SK-N-SH treated with all-trans-retinoic acid at 6 μM for 48 hours (cell line): ENCODE measurements at places on chromosomes 5 and 9.

DNA sequence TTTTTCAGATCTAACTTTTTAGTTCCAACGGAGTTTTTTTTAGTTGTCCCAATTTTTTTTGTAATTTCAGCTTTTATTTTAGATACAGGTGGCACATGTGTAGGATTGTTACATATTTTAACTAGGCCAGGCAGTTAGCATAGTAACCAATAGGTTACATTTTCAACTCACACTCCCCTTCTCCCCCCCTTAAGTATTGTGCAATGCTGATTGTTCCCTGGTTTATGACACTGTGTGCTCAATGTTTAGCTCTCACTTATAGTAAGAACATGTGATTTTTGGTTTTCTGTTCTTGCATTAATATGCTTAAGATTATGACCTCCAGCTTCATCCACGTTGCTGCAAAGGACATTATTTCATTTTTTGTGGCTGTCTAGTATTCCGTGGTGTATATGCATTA, 503.2 kb downstream of the CDH9 start:
- no peak for ATAC-seq

- ATAC-seq, result no peak
These were observed 228.8 kb upstream of the PIK3R1 start for GRCh38 chr5:67986761-67987160.

DNA sequence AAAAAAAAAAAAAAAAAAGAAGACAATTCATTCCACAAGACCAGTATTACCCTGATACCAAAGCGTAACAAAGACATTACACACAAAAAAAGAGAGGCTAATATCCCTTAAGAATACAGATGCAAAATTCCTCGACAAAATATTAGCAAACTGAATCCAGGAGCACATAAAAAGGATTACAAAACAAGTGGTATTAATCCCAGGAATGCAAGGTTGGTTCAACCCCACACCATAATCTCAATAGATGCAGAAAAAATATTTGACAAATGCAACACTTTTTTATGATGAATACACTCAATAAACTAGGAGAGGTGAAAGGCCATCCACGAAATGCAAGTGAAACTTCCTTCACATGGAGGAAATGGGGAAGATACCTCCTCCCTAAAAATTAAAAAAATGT, 80.1 kb upstream of the TLR4 start:
- no peak for ATAC-seq

GRCh38 chr5:168939156-168939800, 360.1 kb upstream of the PANK3 start:
- no peak for ATAC-seq

- no peak for ATAC-seq
These were observed 3.3 kb downstream of the MUSK start for GRCh38 chr9:110671849-110672248.

- ATAC-seq, result no peak
These were observed 17.0 kb upstream of the MVB12B start for GRCh38 chr9:126309427-126310189.

DNA sequence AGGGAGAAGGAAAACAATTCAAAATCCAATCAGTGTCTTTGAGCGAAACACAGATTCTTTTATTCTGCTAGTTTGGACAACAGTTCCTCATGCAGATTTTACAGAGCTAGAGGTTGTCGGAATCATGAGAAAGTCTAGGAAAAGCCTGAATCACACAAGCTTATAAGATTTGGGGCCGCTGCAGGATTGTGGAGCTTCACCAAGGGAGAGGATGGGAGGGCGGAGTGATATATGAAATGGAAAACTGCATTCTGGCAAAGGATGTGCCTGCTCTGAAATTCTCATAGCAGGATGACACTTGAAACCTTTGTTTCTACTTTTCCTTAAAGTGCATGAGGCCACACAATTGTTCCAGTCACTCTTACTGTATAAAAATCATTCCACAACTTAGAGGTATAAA, 134.3 kb downstream of the OR2K2 start:
- ATAC-seq, result no peak

DNA sequence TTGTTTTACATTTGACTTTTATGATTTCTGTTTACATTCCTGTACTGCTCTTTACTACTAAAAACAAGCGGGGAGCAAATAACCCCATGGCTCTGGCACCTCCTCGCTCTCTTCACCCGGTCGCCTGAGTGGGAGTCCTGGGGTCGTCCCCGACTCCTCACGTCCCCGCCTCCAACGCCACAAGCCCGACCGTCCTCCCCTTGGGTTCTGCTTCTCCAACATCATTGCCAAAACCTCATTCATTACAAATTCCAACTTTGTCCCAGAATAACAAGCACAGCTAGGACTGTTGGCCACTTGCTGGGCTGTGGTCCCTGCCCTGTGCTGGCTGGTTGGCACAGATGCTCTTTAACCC, 35.1 kb downstream of the MRPL36 start:
- ATAC-seq, result no peak

DNA sequence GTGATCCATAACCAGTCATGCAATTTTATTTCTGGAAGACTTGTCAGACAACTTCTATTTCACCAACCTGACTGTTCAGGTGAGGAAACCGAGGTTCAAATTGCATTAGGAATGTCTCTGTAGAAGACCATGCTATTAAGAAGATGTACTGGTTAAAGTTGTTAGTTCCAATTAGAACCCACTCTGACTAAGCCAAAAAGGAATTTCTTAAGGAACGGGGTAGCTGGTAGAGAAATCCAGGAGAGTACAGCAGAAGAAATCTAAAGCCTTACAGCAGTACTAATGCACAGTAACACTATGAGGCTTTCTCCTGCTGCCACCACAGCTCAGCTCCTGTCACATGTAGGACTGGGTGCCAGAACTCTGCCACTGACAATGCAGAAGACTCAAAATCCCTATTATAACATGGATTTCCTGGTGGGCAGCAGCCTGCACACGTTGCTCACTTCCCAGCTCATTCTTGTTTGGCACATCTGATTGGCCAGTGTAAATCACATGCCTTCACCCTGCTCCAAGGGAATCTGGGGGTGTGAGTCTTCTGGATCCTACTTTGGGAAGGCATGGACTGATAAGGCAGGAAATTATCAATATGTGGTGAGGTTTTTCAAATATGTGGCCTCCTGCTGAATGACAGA, 37.1 kb downstream of the CAST start:
- no peak for ATAC-seq

DNA sequence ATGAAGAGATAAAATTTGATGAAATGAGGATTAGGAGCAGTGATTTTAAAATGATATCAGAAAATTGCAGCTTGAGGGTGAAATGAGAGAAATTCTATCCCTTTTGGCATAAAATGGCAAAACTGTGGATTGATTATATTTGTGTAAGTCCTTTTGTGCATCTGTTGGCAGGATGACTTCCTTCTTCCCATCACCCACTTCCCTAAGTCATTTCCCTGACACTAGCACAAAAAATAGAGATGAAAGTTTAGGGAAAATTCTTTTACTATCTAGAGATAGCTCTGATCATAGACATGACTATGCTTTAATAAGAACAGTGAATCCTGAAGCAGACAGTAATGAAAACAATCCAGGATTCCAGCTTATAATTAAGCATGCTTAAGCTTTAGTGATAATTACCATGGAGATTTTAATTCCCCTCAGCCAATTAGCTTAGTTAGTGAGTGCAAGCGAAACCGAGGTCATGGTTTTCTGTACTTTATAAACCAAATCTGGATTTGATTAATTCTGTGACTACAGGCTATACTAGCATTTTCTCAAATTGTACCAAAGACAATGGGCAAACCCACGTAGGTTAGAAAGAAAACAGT, 163.6 kb upstream of the TARS1 start:
- no peak for ATAC-seq

GRCh38 chr5:45334939-45335338, 361.2 kb downstream of the HCN1 start:
- no peak for ATAC-seq

DNA sequence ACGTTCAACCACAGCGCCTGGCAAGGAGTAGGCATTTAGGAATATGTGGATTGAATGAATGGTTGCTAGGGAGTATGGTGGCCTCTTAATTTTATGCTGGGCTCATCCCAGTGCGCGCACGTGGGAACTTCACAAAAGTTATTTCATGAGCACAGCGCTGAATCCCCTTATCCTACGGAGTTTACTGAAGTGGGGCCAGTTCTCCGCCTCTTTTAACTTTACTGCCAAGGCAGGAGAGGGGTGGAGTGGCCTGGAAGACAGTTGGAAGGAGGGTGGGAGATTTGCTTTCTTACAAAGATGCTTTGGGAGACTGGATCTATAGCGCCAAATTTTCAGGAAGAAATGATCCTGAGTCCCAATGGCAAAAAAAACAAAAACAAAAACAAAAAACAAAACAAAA, 326.5 kb downstream of the SH3GL2 start:
- ATAC-seq, result no peak

GRCh38 chr9:76580820-76581219, 121.8 kb downstream of the GCNT1 start:
- peak; percentile 52; the same call in 2 of the 3 replicates for ATAC-seq

DNA sequence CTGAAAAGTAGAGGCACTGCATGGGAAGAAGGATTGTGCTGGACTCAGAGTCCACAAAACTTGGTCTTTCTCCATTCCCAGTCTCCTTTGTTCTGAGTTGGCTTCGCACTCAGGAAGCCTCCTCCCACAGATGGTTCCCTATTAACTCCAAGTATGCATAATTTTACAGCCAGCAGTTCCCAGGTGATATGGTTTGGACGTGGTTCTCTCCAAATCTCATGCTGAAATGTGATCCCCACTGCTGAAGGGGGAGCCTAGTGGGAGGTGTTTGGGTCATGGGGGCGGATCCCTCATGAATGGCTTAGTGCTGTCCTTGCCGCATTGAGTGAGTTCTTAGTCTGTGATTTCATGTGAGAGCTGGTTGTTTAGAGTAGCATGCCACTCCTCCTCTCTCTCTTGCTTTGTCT, 86.6 kb downstream of the FEM1C start:
- no peak for ATAC-seq

DNA sequence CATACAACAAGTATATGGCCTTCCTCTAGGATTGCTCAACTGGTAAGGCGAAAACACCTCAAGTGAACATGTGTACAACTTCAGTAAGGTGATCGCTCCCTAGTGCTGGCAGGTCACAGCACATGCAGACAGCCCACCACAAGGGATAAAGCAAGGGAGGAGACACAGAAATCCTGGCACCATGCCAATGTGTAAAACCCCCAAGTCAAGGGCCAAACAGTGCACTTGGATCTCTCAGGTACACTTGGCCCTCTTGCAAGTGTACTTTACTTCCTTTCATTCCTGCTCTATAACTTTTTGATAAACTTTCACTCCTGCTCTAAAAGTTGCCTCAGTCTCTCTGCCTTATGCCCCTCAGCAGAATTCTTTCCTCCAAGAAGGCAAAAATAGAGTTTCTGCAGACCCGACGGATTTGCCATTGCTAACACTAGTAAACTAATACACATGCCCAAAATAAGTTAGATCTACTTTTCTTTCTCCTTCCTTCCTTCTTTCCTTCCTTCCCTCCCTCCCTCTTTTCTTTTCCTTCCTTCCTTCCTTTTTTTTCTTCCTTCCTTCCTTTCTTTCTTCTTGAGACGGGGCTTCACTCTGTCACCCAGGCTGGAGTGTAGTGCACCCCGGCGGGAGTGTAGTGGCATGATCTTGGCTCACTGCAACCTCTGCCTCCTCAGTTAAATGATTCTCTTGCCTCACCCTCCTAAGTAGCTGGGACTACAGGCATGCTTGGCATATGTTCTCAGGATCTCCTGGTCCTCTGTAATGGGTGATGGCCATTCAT, 6.8 kb upstream of the LNPEP start:
- no peak for ATAC-seq

DNA sequence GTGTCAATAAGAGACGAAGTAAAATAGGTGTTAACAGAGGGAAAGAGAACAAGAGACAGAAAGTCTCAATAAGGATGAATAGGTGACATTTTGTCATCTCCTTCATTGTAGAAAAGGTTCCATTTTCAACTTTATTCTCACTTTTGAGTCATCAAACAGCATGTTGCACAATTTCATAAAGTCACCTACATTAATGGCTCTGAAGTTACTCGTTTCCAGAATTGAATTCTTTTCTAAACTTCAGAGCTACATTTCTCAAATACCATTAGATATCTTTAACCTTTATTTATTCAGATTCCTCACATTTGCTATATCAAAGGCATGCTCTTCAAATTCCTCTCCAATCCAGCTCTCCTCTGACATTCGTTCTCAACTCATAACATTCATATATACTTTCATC, 13.1 kb downstream of the ADAMTS6 start:
- no peak for ATAC-seq

DNA sequence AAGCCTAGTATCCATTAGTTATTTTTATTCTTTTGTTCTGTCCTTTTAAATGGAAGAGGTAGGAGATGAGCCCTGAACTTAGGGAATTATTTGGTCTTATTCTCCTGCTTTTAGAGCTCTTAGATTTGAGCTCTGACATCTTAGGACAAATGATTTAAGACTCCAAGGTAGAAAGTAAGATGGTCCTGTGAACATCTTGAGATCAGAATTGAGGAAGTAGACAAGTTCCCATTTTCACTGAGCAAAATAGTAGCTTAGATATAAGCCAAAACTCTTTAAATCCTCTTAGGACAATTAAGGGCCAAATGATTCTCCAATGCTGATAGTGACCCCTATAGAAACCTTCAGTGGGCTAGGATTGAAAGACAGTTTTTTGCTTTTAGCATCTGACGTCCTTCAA, 53.0 kb upstream of the RUSC2 start:
- no peak for ATAC-seq

- ATAC-seq, result no peak
These were observed 377.0 kb upstream of the ACTBL2 start for GRCh38 chr5:57859626-57860025.

DNA sequence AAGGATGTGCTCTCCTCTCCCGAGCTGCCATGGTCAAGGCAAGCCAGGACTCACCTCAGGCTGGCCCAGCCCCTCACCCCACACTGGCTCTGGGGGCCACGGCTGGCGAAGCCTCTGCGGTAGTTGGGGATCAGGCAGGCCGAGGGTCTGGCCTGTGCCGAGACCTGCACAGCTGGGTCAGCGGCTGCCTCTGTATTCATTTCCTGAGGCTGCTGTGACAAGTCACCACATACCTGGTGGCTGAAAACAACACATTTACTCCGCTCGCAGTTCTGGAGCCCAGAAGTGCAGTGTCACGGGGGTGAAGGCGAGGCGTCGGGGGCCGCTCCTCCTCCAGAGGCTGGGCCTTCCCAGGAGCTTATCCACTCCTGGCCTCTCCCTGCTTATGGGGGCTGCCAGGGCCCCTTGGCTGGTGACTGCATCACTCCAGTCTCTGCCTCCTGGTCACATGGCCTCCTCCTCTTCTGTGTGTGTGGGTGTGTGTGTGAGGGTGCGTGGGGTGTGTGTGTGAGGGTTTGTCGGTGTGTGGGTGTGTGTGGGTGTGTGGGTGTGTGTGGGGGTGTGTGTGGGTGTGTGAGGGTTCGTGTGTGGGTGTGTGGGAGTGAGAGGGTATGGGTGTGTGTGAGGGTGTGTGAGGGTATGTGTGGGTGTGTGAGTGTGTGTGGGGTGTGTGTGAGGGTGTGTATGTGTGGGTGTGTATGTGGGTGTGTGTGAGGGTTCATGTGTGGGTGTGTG, 3.2 kb upstream of the SCGB3A1 start:
- ATAC-seq, result no peak

DNA sequence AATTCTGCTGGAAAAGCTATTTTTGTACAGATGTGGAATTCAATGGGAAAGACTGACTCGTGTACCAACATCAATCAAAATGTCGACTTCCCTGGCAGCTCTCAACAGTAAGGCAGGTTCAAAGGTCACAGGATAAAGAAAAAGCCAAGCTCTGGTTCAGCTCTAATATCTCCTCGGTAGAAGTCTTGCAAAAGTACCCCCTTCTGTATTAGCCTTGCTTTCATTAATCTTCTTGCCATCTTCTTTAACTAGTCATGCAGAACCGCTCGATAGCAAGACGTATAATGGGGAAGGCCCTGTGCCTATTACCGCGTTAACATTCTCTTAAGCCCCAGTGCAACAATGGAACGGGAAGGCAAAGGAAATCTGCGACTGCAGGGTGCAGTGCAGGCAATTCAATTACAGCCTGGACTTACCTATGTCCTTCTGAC, 201.2 kb downstream of the GAPVD1 start:
- no peak for ATAC-seq
